ENCODE measurements at places on chromosomes 11 and 22.

DNA sequence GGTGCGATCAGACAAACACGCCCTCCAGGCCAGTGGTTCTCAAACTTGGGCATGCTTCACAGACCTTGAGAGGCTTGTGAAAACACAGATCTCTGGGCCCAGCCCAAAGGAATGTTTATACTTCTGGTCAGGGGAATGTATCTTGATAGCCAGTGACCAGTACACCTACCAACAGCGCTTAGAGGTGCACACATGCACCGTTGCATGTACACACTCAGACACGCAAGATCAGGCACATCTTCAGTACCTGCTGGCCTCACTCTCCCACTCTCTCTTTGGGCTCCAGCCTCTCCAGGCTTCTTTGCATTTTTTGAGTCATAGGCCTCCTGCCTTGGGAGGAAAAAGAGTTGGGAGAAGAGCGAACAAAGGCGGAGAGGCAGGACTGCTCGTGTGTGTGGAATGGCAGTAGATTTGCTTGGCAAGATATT is 11.7 kb upstream of the FXYD6 start:
- no peak for DNase-seq

GRCh38 chr11:14522801-14523200 is 2.6 kb upstream of the PSMA1 start:
- no peak for DNase-seq

GRCh38 chr22:43303166-43303565 is 40.0 kb downstream of the SCUBE1 start:
- DNase-seq, result no peak

- no peak for DNase-seq
Observed at GRCh38 chr11:77199137-77199745, 71.2 kb downstream of the MYO7A start.

DNA sequence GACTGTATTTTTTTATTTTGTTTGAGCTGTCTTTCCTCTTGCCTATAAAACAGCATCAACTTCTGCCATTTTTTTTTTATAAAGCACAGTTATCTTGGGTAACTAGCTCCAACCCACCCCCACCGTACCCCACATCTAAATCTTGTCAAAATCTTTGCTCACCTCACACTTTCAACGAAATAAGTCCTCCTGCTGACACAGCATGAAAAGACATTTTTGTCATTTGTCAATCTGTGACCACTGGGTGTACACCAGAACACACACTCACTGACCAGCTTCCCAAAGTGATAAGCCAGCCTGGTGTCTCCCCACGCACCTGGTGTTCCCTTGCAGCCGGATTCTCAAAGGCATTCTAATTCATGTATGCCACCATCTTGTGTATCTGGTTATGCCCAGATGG is 1.7 kb upstream of the TECTA start:
- DNase-seq, result no peak

All from NCI-H460 (cell line).